Stimulated activated CD8-positive, alpha-beta memory T cell treated with anti-CD3 and anti-CD28 coated beads, Interleukin-2, amount 100 ng/mL, for 48 hours (primary cell): ENCODE measurements at places on chromosomes 7 and 10.

DNA sequence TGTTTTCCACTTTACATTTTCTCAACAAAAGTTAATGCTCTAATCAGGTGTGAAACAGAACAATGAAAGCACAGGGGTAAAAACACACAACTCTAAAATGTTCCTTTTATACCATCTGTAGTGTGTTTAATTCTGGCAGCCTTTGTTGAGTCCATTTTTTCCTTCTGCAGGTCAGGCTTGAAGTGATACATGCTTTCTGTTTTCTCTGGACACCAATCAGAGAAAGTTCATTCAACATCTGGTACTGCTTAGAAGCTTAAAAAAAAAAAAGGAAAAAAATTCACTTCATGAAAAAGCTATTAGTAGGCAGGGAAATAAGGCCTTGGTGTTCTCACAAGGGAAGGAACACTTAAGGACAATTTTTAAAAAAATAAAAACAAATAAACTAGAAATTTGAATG, 231.3 kb upstream of the RHOBTB1 start:
- no peak for DNase-seq

GRCh38 chr7:118175740-118176139, 8.2 kb upstream of the LSM8 start:
- DNase-seq, result no peak

DNA sequence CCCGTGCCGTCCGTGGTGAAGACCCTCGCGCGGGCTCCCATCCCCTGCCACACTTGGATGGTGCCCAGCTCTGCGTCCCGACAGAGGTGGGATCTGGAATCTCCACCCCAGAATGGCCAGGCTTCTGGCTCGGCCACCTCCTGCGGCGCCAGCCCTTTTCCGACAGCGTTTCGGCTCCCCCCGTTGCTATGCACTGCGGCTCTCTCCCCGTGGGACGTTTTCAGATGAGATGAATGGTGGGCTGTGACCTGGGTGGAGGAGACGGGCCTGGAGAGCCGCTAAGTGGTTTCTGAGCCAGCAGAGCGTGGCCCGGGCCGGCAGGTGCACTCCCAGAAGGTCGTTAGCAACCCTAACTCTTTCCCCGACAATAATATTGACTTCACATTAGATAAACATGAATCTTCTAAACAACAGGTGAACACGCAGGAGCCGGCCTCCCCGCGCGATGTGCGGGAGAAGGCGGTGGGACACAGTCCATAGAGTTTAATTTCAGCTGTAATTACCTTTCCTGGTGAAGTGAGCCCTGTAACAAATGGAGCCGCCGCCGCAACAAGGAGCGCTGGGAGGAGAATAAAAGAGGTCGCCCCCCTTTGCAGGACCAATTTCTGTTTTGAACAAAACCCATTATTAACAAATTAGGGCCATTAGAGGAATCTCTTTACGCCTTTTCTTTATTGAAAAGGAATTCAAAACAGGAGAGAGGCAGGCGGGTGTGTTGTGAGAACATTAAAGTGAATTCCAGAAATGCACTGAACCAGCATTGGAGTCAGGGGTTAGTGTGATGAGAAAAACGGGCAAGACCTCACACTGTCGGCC, 294.3 kb upstream of the PFKP start:
- no peak for DNase-seq

GRCh38 chr10:46528171-46528671, 28.2 kb downstream of the GPRIN2 start:
- no peak for DNase-seq

- no peak for DNase-seq
Observed at GRCh38 chr7:25026156-25026555, 46.2 kb upstream of the OSBPL3 start.

GRCh38 chr7:69515495-69516212, 82.6 kb upstream of the AUTS2 start:
- no peak for DNase-seq

- DNase-seq, result no peak
Observed at GRCh38 chr10:788796-789748, 99.6 kb upstream of the DIP2C start.

DNA sequence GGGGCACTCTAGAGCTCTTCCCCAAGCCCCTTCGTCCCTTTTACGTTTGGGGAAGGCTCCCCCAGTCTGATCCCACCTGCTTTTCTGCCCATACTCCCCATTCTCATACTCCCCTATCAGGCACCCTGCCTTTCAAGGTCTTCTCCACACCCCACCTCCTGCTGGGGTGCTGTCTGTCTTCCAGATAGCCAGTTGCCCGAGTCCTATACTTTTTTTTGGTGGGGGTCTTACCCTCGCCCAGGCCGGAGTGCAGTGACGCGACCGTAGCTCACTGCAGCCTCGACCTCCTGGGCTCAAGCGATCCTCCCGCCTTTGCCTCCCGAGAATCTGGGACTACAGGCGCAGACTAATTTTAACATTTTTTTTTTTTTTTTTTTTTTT, 775 bp upstream of the ABHD11 start:
- DNase-seq, result no peak
